AML-193 (cell line): ENCODE measurements at places on chromosomes 1 and 21.

- no peak for DNase-seq
Observed at GRCh38 chr1:147757015-147757990, 3.1 kb downstream of the GJA5 start.

GRCh38 chr1:27136236-27136551 is 18.7 kb downstream of the SLC9A1 start:
- no peak for DNase-seq

GRCh38 chr1:168279253-168279652 is 1.4 kb upstream of the TBX19 start:
- no peak for DNase-seq

DNA sequence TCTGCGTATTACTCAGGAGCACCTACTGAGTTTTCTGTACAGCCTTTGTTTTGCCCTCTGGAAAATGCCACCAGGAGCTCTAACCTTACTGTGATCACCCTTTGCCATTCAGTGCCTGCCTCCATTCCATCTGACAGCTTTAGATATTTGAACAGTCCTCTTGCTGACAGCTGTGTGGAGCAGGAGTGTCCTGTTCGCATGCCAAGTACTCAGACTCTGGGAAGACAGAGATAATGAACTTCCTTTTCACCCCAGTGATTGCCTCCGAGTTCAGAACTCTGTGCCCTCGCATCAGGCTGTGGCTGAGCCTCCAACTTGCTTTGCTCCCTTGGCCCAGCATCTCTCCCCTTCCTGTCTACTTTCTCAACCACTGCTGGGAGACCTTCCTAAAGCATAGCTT is 74.0 kb downstream of the CACNA1E start:
- DNase-seq: no peak

DNA sequence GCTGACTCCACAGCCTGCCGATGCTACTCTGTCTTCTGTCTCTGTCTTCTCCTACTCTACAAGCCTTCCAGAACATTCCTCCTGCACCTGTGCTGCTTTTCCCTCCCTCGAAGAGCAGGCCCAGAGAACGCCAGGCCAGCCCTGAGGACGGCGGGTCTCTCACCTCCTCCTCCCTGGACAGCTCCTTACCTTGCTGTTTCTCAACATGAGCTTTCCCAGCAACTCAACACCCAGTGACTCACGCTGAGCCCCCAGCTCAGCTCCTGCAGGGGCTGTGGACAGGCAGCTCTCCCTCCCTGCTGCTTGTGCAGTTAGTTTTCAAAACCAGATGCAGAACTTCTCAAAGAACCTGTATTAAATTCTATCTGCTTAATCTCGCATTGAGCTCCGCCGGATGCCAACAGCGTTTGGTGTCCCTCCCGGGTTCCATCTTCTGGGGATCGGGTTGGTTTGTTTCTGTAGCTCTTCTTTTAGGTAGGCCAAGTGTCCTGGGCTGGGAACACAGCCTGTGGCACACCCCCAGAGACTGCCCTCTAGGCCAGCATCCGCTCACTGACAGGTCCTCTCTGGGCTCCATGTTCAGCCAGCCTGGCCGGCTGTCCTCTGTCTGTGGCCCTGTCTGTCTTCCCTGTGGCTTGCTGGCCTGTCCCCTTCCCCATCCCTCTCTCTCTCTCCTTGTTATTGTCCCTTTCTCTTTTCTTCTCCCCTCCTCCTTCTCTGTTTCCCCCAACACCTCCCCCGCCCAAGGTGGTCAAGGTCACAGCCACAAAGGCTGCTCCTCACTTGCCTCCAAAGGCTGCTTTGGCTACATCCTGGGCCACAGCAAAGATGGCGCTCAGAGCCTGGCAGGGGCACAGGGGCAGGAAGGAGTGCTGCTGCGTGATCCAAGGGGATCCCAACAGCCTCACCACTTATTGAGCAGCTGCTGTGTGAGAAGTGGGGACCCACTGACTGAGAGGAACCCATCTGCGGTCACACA is 391.0 kb downstream of the MATN1 start:
- DNase-seq: no peak

GRCh38 chr1:225660544-225660946 is 7.6 kb upstream of the ENAH start:
- DNase-seq: no peak

DNA sequence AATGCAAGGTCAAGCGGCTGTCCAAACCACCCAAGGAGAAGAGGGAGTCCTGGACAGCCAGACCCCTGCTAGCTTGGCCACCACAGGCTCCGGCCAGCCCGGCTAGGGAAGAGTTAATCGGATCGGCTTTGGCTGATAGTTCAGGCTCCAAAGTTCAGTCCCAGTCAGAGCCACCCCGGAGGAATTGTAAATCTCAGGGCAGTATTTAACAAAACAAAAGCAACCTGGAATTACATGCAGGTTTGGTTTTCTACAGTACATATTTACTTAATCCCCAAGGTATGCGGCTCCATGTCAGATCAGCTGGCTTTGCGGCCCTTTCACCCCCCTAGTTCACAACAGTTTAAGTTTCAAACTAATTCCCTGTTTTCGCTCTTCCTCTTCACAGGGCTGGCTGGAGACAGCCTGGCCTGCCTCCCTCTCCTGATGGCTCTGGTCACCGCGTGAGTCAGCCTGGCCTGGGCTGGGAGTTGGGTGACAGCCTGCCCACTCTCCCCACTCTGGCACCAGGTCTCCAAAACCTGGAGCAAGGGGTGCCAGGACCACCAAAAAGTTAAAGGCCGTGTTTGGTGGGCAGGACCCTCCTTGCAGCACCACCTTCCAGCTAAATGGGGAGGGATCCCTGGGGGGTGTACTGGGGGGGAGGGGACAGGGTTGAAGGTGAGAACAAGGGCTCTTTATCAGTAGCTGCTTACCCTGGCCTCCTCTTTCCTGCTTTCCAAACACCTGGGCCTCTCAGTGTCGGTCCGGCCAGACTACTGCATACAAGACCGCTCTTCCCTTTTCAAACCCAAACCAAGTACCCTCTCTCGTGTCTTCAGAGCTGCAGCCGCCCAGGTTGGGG is 1.9 kb downstream of the DHRS3 start:
- DNase-seq: no peak

- no peak for DNase-seq
Observed at GRCh38 chr21:46152927-46153246, 2.5 kb downstream of the FTCD start.
